ENCODE measurements at places on chromosomes 4 and X.

- no peak for DNase-seq
These were observed 32.1 kb downstream of the CCKAR start for GRCh38 chr4:26458157-26458561.

GRCh38 chr4:61301271-61301670 is 101.1 kb downstream of the ADGRL3 start:
- no peak for DNase-seq

DNA sequence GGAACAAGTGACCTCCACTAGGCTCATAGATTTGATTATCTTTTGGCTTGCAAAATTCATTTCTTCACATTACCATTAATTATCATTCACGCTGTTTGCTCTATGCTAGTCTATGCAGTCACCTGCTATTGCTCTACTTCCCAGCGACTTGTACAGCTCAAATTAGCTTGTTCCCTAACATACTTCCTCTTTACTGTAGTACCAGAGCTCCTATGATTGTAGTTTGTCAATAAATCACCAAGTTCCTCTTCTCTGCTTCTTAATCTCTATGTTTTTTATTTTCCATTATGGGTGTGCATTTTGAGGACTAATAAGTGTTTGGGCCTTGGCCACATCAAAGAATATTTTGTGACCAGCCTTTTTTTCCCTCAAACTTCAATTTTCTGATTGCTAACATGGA is 6.2 kb upstream of the GSPT2 start:
- no peak for DNase-seq

- no peak for DNase-seq
These were observed 7.7 kb upstream of the GALNT7 start for GRCh38 chr4:173160871-173161270.

GRCh38 chr4:60223208-60223923 is 976.8 kb upstream of the ADGRL3 start:
- DNase-seq, result no peak

DNA sequence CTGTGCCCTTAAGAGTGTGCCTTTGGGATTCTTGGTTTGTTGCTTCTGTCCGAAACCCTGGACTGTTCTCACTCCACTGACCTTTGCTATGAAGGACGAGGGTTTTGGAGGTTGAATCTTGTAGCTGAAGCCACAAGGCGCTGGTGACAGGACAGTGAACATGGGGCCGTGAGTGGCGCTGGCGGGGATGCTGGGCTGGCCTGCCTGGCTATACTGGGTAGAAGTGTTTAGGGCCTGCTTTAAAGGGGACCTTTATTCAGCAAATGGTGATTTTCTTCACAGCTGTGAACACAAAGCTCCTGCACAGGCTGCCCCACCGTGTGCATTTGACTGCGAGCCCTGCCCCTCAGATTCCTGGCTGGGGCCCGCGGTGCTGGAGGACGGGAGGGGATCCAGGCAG is 27.1 kb upstream of the TADA2B start:
- DNase-seq, result no peak

GRCh38 chr4:2796849-2797544 is 4.1 kb downstream of the SH3BP2 start:
- no peak for DNase-seq

GRCh38 chrX:74340051-74340450 is 36.1 kb downstream of the ZCCHC13 start:
- no peak for DNase-seq

DNA sequence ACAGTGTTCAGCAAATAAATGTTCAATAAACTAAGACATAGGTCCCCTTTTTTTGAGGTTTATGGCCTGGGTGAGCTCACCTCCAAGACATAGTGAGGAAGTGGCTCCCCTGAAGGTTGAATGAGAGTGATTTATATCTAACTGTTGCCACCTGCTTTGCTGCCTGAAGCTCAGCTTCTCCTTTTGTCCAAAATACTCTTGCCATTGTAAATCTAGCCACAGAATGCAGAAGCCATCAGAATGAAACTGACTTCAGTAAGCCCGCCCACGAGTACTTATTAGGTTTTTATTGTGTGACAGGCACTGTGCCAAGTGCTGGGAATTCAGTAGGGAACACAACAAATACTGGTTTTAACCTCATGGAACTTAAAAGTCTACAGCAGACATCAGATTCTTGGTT is 18.0 kb downstream of the SPINK2 start:
- DNase-seq, result no peak

GRCh38 chrX:96394598-96394997 is 290.0 kb upstream of the DIAPH2 start:
- no peak for DNase-seq

- no peak for DNase-seq
These were observed 106.2 kb downstream of the FAM9B start for GRCh38 chrX:8927701-8928100.

DNA sequence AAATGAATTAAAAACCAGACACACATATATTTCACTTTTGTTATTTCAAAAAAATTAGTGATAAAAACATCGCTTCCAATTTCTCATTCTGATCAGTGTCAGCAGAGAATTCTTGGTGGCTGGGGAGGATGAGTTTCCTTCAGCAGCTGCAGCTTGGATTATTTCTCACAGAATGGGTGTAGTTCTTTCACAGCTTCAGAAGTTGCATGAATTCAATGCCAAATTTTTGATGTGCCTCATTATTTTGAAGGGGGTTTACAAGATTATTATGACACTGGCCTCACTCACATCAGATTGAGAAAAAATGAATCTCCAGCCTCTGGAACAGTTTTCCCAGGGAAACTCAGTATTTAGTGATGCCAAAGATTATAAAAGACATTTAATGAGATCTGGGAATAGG is 184.9 kb upstream of the WDFY3 start:
- DNase-seq, result no peak

DNA sequence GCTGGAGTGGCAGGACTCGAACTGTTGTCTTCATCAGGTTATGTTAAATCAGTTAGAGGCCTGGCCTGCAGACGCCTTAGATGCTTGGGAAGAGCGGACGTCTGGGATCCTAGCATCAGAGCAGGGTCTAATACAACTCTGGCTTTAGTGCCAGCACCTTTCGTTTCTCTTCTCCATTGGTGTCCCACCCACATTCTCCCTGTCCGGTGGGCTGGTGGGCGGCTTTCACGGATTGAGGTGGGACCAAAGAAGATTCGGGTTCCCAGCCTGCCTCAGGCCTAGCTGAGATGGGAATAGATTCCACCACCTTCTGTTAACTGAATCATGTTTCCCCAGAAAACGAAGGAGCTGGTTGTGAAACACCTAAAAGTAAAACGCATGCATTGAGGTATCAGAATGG is 939 bp downstream of the PDK3 start:
- DNase-seq, result no peak

- peak; percentile 7 for DNase-seq
These were observed 1.6 kb upstream of the LIN54 start for GRCh38 chr4:83012200-83012686.

- no peak for DNase-seq
These were observed 111.7 kb downstream of the LINC00632 start for GRCh38 chrX:140821280-140821679.

- no peak for DNase-seq
These were observed 69.7 kb upstream of the EGFL6 start for GRCh38 chrX:13499736-13500135.

DNA sequence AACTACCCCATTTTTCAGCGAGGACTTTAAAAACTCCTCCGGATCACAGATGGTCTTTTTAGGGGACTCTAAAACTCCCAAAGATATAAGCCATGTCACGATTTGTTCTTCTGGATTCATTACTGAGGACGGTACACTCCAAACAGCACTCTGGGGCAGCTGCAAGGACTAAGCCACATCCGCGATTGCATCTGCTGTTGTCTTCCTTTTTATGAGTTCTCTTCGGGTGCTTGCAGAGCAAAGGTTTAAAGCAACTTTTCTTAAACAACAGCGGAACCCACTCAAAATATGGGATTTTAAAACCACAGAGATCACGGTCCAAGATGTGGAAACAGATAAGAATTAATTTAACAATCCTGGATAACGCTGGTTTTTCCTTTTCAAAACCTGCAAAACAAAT is at the start of gene ARHGEF6:
TSS of gene ARHGEF6 (minus strand) at position 170 of the 400 bp plus-strand sequence. CDS start at position 120, 50 bp downstream.
- no peak for DNase-seq

DNA sequence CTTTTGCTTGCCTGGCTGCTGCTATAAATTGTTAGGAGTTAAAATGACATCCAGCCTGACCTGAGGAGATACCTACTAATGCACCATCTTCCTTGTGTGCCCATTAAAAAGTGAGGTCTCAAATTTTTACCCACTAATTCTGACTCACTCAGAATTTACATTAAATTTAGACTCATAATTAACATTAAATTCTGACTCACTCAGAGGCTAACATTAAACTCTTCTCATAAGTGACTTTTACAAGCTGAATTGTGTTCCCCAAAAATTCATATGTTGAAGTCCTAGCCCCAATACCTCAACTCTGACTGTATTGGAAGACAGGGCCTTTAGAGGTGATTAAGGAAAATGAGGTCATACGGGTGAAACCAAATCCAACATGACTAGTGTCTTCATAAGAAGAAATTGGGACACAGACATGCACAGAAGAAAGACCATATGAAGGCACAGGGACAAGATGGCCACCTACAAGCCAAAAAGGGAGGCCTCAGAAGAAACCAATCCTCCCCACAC is 11.8 kb downstream of the CASP6 start:
- DNase-seq, result no peak

DNA sequence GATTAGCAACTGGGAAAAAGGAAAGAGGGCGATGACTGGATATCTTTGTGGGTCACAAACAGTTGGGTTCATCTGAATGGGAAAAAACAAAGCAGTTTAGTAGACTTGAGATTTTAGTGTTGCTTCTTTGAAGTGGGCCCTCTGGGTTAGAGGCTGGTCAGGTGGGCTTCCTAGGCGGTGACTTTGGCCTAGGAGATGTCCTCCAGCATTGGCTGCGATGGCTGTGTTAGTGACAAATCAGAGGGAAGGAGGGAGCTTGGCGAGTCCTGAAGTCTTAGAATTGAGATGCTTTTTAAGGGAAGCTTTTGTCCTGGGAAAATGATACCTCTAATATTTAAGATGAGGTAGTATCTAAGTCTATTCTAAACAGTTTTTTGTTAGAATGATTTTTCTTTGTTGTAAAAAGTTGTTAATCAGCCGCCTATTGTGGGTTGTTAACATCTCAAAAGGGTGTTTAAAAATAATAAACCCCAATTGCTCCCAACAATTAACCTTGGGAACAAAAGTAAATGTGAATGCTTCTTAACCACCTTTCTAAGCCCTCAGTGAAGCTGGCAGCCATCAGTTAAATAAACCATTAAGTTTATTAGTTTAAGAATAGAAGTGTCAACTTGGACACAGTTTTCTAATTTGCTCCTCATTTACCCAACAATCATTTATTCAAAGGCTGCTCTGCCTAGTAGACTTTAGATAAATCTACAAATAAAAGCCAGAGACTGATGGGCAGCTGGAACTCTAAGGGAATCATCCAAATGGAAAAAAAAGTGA is 31.7 kb downstream of the DLG3 start:
- no peak for DNase-seq

- DNase-seq, result no peak
These were observed 81.7 kb upstream of the GIMD1 start for GRCh38 chr4:106450249-106450648.

DNA sequence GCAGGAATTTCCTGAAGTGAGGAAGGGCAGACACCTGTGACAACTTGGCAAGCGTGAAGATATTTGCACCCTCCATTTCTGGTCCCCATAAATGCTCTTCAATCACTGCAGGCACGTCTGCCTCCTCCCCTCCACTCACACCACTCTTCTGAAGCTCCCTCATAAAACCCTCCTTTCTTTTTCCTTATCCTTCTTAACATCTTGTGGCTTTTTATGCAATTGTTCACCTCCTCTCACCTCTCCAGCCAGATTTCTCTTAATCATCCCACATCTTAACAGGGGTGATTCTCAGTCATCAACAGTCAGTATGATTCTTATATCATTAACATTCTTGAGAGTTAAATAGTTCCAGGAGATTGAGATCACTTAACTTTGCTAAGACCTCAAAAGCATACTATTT is 277.4 kb downstream of the SPRY1 start:
- no peak for DNase-seq

GRCh38 chr4:106806158-106806797 is 229.8 kb downstream of the DKK2 start:
- no peak for DNase-seq

GRCh38 chr4:22246847-22247246 is 269.0 kb downstream of the ADGRA3 start:
- no peak for DNase-seq

- no peak for DNase-seq
These were observed 22.8 kb upstream of the CENPVL3 start for GRCh38 chrX:51641421-51642021.

GRCh38 chrX:97167333-97167732 is 283.6 kb downstream of the RPA4 start:
- DNase-seq, result no peak

DNA sequence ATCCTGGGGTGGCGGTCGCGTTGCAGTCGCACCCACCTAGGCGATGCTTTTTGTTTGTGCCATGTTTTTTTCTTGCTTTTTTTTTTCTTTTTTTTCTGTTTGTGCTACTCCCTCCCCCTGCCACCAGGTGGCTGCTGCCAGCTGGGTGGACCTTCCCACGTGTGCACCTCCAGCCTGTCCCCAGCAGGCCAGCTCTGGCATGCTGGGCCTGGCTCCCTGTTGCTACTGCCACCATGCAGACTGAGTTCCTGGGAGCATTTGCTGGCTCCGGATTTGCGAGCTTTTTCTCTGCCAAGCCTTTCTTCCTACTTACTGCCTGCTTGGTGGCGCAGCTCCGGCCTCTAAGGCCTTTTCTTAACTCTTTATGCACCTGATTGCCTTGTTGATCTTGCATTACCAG is 161.2 kb upstream of the WDFY3 start:
- DNase-seq, result no peak

GRCh38 chrX:118941147-118941546 is 33.3 kb upstream of the LONRF3 start:
- DNase-seq, result no peak

DNA sequence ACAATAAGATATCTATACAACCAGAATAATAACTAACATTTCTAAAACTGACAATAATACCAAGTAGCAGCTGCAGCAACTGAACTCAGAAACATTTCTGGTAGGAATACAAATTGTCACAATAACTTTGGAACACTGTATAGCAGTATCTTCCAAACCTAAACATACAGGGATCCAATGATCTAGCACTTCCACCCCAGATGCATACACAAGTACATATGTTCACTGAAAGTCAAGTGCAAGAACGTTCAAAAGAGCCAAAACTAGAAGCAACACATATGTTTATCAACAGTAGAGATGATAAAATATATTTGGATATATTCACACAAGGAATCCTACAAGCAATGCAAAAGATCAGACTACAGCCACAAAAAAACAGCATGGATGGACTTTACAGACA is 46.2 kb downstream of the MAPK10 start:
- DNase-seq, result no peak

DNA sequence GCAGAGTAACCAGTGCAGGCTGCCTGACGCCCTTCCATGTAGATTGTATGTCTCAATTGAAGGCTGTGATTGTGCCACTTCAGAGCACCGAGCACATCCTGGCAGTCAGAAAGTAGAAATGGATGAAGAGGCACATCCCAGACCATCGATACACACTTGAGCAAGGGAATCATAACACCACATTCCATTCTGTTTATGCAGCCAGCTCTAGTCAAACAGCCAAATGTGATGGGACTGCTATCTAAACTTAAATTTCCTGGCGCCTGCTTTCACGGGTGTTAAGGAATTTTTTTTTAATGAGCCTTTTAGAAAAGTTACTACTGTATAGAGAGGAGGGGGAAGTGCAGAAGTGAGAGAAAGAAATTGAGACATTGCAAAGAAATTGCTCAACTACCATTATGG is 84.4 kb downstream of the PPARGC1A start:
- no peak for DNase-seq

- no peak for DNase-seq
These were observed 93.2 kb upstream of the AP1S2 start for GRCh38 chrX:15947648-15948317.

- no peak for DNase-seq
These were observed 46.0 kb downstream of the MAOA start for GRCh38 chrX:43702079-43702524.

GRCh38 chr4:176791591-176792325 is 964 bp downstream of the VEGFC start:
- no peak for DNase-seq

All from activated CD4-positive, alpha-beta T cell treated with anti-CD3 and anti-CD28 coated beads, Interleukin-2, amount 50 U/mL, for 1 hour (primary cell).